Mesendoderm (in vitro differentiated cells): ENCODE measurements at places on chromosomes 1 and 21.

DNA sequence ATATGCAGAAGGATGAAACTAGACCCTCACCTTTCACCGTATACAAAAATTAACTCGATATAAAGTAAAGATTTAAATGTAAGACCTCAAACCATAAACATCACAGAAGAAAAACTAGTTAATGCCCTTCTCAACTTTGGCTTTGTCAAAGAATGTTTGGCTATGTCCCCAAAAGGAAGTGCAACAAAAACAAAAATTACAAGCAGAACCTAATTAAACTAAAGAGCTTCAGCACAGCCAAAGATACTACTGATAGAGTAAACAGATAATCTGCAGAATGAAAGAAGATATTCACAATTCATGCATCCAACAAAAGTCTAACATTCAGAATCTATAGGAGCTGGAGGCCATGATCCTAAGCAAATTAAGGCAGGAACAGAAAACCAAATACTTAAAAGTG lies 824.6 kb upstream of the NEGR1 start:
- DNase-seq: no peak

DNA sequence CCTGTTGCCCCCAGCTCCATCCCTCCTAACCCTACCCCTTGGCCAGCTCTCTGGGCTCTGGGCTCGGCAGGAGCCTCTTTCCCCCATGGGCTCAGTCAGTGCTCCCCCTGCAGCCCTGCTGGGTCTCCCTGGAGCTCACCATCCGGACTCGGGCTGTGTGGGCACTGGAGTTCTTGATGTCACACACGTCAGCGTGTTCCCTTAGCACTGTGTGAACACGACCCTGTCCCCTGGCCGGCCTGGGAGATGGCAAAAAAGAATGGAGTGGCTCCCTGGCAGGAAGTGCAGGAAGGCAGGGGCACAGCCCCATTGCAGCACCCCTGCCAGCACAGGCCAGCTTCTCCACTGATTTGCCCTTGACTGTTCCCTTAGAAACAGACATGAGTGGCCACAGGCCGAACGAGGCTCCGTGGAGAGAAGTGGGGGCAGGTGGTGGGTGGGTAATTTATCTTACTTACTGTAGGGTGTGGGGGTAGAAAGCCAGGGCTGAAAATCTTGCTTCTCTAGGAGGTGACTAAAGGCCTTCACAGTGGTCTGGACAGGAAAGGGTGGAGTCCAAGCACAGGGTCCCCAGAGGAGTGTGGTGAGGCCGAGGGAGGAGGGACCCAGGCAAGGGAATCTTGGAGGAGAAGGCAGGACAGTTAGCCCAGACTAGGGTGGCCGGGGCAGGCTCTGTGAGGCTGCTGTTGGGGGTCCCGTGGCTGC lies 381.7 kb upstream of the VAMP3 start:
- no peak for DNase-seq

- peak; percentile 14 for DNase-seq
Measured at GRCh38 chr21:40850071-40850470, 3.1 kb upstream of the DSCAM start.

DNA sequence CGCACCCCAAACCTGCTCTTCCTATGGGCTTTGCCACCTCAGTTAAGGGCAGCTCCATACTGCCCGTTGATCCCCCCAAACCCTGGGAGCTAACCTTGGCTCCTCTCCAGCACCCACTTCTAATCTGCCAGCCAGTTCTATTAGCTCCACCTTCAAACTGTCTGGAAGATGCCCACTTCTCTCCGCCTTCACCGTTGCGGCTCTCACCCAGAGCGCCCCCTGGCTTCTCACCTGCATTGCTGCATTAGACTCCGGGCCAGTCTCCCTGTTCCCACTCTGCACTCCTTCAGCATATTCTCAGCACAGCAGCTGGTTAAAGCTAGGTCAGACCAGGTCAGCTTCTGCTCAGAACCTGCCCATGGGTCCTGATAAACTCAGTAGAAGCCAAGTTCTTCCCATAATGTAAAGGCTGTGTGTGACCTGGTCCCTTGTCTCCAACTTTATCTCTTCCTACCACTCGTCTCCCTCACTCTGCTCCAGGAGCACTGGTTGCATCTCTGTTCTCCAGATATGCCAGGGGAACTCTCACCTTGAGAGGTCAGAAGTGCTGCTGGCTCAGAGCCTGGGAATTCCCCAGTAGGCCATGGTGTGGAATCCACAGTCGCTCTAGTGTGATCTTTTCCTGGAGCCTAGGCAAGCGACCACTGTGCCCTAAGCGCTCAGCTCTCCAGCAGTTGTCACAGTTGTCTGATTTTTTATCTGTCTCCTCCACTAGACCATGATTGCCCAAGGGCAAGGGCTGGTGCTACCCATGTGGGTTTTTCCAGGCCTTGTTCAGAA lies 150.3 kb downstream of the HMGB4 start:
- DNase-seq: peak; percentile 75

DNA sequence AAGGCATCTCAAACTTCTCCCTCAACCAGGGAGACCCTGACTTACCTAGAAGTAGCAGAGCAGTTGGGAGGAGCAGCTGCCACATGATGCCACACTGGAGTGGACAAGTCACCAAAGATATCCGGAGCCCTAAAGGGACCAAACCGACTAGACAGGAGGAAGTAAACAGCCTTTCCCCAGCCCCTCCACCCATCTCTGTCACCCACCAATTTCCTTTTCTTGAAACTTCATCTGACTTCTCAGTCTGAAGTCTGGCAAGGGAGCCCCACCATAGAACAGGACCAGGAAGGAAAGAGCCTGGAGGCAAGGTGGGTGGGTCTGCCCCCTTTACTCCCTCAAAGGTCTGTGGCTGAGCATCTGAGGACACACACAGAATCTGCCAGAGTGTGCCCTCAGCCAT lies at the start of gene FCGR3A:
TSS of gene FCGR3A (minus strand) at position 167 of the 400 bp plus-strand sequence. CDS start at position 85, 82 bp downstream.
- DNase-seq: no peak
